ENCODE measurements at places on chromosomes 12 and 14. TPM values are rescaled to one million over a fixed set of nuclear protein-coding genes. Genes with fewer than 3 reads are reported as not detected.
A peak's percentile ranks its signal among the peaks of the same experiment; 100 is the strongest.

The MGP gene
- total RNA-seq, result 287 TPM

The DEPDC4 gene
- 0.44 TPM for total RNA-seq

GRCh38 chr12:57262126-57262822 lies 11.3 kb upstream of the STAC3 start:
- H3K27ac ChIP-seq, result peak overlapping the region; percentile 61
- H3K36me3 ChIP-seq, result peaks cover 33% of the 10 kb centered on the region
- H3K4me3 ChIP-seq, result no peak overlapping the region
- peaks cover 46% of the 10 kb centered on the region for H3K4me1 ChIP-seq
- no peaks in the 10 kb centered on the region for H3K27me3 ChIP-seq

The HAL gene
- total RNA-seq, result 0.93 TPM
